CD4-positive, alpha-beta T cell treated with Interleukin-4 for 4 hours (primary cell): ENCODE measurements at places on chromosomes 1 and 21.

DNA sequence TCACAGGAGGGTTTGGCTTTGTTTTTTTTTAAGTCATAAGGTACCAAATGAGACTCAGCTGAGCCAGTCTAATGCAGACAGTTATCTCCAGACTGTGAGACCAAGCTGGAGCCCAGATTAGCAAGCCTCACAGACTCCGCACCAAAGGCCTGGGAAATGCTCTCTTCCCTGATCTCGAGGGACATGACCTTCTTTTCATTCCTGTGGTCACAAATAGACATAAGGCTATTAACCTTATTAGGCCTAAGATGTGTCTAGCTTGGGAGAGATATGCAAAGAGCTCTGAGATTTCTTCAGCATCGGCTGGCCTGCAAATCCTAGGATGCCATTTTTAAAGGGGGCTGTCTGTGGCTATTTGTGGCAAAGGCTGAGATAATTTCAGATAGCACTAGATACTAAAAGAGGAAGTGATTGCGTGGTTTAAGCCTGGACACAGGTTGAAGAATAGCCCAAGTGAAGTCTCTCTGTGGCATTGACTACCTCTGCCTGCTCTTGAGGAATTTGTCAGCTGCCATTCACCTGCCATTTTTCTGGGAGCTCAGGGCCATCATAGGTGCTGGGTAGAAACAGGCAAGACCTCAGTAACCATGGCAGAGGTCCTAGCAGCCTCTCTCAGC, 301.3 kb downstream of the SIPA1L2 start:
- no peak for DNase-seq

- peak; percentile 16 for DNase-seq
Observed at GRCh38 chr1:117535821-117536220, 70.0 kb upstream of the TENT5C start.

GRCh38 chr1:239896569-239896968, 195.1 kb upstream of the FMN2 start:
- DNase-seq: no peak

DNA sequence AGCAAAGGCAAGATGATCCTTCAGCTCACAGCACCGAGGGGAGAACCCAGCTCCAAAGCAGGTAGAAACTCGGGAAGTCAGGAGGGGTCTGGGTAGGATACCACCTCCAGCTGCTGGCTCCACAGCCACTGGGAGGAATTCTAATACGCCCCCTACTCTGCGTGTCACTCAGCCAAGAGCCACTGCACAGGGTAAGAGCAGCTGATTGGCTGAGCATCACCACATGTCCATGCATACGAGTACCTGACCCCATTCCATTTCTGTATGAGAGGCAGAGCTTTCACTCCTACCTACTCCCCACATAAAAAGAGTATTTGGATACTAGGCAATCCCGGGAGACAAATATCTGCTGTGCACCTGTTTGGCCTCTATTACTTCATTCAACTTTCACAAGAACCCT, 121.4 kb downstream of the RRAGC start:
- DNase-seq: no peak
